ENCODE measurements at places on chromosomes 11 and 22.

GRCh38 chr11:17507773-17508172 lies 31.1 kb upstream of the ABCC8 start:
- DNase-seq: no peak

DNA sequence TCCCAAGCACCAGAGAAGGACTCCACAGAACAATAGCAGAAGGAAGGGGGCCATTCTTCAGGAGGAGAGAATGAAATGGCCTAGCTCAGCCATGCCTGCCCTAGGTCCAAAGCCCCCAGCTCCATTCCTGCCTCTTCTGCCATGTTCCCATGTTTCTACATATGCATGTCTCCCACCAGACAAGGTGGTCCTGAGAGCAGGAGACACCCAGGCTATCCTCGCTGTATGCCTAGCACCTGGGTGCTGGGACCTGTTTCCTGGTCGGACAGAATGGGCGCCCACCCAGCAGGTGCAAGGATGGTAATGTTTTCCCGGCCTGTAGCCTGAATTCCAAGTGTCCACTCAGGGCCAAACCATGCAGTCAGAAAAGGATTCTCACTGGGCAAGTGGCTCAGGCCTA lies 30.2 kb upstream of the SLC35C1 start:
- no peak for DNase-seq

- DNase-seq: no peak
Observed at GRCh38 chr22:20131859-20132685, 468 bp downstream of the ZDHHC8 start.

DNA sequence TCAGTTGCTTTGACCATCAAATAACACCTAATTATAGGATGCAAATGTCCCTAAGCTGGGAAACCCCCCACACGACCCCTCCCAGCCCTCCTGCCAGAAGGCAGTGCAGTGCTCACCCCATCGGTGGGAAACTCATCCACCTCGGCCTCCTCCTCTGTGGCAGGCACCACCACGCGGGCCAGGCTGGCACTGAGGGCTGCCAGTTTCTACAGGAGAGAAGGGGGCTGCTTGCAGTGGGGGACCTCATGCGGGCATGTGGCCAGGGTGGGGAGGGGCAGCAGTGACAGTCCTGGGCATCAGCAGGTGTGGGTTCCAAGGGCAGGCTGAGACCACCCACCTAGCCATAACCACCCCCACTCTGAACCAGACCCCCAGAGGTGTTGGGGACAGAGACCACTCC lies 6.4 kb upstream of the GAL3ST1 start:
- no peak for DNase-seq

GRCh38 chr11:11237070-11237832 lies 115.8 kb downstream of the CSNK2A3 start:
- DNase-seq: no peak

DNA sequence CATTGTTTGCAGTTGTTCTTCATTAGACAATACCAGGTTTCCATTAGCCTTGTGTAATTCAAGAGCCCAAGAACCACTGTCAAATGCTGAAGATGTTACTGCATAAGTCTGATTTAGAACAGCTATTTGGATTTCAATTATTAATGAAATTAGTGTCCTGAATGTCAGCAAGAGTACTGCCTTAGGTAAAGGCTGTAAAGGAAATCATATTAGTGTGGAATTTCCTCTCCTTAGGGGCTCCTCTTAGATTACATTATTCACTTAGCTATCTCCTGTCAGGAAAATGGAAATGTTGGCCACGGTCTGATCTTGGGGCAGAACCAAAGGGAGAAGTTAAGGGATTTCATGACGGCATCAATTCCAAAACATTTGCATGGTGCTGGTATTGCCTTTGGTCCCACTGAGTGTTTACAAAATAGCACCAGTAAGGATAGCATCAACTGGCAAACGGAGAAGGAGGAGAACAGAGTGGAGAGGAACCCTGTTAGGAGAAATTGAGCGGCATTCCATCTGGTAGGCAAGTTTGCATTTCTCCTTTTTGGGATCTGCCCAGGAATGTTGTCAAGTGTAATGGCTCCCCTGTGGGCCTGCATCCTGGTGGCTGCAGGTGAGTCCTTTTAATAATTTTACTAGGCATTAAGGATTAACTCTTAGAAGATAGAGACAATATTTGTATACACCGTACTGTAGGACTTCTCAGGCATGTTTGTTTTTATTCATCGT lies at the start of gene HTR3B:
Gene HTR3B (plus strand): TSS at position 418 of the 723 bp plus-strand sequence. CDS start 138 bp downstream, at position 556.
- DNase-seq: no peak

GRCh38 chr11:42996421-42997307 lies 315.1 kb upstream of the API5 start:
- no peak for DNase-seq

GRCh38 chr22:33194529-33195077 lies 136.4 kb upstream of the SYN3 start:
- no peak for DNase-seq

Measured in neural crest cell (in vitro differentiated cells).